CD4-positive, alpha-beta T cell treated with Interleukin-6 at 100 ng/mL for 8 hours (primary cell): ENCODE measurements at places on chromosomes 3 and 15.
A peak's percentile ranks its signal among the peaks of the same experiment; 100 is the strongest.

GRCh38 chr15:67472957-67473356 lies 48.0 kb upstream of the C15orf61 start:
- DNase-seq: no peak

GRCh38 chr3:41866298-41866697 lies 95.6 kb downstream of the ULK4 start:
- no peak for DNase-seq

DNA sequence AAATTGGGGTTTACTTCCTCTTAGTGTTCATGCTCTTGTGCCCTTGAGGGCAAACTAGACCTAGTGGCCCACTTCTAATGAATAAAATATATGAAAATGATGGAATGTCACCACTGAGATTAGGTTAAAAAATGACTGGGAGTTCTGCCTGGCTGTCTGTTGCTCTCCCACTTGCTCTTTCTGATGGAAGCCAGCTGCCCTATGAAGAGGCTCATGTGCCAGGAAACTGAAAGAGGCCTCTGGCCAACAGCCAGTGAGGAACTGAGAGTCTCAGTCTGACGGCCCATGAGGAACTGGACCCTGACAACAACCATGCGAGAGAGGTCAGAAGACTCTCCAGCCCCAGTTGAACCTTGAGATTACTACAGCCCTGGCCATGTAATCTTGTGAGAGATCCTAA lies 107.1 kb upstream of the FHIT start:
- DNase-seq: no peak

GRCh38 chr3:61733000-61733399 lies 171.6 kb downstream of the PTPRG start:
- DNase-seq: no peak

GRCh38 chr3:56799251-56799882 lies 2.4 kb downstream of the ARHGEF3 start:
- peak; percentile 74 for DNase-seq

DNA sequence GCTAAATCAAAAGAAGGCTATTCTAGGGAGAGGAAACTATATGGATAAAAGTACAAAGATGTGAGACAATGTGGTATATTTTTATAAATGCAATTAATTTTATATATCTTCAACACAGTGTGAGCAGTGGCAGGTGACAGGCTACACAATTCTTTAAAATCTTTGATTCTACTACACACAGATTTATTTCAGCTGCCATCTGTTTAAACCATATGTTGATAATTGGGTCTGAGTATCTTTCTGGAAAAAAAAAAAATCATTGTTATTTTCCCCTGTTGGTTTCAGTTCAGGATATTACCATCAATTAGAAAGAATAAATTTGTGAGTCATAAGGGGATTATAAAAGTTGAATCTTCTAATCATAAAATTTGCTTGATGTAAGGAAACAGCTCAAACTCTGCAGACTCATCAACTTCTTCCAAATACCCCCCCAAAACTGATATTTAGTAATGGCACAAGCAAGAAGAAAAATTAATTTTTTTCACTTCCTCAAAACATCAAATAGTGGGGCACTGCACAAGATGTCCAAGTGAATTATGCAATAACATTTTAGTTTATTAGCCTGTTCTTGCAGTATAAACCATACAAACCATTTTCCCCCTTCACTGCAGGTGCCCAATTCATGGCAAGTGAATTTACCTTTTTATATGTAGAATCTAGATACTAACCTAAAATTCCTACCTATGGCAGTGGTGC lies 12.0 kb downstream of the PIERCE2 start:
- DNase-seq: no peak

DNA sequence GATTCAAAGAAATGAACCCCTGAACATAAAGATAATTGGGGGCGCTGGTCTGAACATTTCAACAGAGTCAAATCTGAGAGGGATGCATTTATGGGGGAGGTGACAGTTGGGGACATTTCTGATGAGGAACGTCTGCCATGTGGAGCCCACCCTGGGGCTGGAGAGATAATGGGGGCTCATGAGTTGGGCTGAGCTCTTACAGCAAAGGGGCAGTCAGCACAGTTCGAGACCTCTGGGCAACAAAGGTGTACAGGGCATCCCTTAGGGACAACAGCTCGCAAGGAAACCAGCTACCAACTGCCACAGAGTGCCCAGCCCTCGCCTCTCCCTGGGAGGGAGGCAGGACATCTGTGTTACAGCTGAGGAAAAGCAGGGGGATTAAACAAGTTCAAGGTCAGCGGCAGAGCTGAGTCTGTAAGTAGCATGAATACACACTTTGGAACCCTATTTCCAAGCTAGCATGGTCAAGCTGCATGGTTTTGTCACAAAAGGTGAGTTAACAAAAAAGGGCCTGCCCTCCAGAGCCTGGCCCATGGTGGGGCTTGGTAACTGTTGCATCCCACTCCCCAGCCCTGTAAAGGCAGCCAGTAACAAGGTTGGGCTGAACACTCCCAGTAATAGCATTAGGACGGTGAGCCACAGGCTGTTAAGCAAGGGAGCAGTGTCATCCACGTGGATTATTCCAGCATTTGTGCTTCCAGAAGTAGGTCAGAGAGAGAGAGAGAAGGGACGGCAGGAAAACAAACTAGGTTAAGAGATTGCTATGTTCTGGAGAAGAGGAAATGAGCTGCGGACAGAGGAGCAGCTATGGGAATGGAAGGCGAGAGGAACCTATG lies 4.3 kb downstream of the GNB5 start:
- no peak for DNase-seq

DNA sequence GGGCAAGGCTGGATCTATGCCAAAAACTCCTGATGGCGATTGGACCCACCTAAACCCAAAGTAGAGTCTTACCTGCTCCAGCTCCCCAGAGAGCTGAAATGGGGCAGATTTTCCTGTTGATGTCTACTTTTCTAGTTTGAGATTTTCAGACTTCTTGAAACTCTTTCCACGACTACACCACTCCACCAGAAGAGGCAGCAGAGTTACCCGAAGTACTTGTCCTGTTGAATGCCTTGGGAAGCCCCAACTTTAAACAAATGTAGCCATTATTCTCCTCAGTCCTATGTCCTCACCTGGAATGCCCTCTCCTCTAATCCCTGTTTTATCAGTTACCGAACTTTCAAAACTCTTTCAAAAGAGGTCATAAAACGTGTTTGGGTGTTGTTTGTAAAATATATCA lies 843.8 kb downstream of the VGLL3 start:
- DNase-seq: no peak
